ENCODE measurements at places on chromosomes 11 and 22.

DNA sequence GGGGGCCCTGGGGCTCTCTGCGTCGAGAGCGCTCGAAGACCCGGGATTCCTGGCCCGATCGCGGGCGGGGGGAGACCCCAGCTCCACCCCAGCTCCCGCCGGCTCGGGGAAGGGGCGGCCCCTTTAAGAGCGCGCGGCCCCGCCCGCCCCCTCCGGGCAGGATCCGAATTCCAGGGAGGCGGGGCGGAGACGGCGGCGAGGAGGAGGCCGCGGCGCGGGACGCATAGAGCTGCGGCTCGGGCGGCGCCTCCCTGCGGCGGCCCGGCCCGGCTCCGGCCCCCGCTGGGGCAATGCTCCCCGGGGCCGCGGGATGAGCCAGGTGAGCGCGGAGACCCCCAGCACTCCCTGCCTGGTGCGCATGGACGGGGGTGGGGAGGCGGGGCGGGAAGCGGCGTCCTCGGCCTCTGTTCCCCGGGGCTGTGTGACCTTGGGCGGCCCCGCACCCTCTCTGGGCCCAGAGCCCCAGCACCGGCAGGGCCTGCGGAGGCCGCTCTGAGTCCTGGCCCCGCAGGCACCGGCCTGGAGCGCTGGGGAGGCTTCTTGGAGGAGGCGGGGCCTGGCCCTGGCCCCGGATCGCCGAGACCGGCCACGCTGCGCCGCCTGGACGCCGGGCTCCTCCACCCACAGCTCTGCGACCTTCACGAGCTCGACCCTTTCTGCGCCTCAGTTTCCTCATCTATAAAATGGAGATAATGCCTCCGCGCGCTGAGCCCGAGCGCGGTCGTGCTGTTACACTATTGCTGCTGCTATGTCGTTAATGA is 565 bp downstream of the GAS2L1 start:
- DNase-seq = peak; percentile 76

GRCh38 chr11:45092901-45093760 is 53.3 kb upstream of the PRDM11 start:
- DNase-seq = peak; percentile 94

GRCh38 chr22:29112121-29112520 is 39.3 kb downstream of the KREMEN1 start:
- DNase-seq = no peak

GRCh38 chr22:48382197-48382596 is 1445.5 kb downstream of the BRD1 start:
- no peak for DNase-seq

GRCh38 chr11:65446446-65447277 is 24.1 kb downstream of the NEAT1 start:
- DNase-seq = peak; percentile 12

DNA sequence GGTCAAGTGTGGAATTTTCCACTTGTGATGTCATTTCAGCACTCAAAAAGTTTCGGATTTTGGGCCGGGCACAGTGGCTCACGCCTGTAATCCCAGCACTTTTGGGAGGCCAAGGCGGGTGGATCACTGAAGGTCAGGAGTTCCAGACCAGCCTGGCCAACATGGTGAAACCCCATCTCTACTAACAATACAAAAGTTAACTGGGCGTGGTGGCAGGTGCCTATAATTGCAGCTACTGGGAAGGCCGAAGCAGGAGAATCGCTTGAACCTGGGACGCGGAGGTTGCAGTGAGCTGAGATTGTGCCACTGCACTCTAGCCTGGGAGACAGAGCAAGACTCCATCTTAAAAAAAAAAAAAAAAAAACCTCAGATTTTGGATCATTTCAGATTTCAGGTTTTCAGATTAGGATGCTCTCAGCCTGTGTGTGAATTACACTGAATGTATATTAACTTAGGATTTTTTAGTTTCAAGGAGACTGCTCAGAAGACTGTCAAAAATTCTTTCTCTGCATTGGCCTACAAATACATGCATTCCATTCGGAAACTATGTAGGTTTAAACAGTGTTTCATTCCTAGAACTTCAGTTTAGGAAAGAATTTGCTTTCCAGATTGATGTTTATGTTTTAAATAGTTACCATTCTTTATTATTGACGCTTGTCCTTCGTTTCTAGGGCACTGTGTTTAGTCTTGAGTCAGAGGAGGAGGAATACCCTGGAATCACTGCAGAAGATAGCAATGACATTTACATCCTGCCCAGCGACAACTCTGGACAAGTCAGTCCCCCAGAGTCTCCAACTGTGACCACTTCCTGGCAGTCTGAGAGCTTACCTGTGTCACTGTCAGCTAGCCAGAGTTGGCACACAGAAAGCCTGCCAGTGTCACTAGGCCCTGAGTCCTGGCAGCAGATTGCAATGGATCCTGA is 48.0 kb downstream of the BID start:
- DNase-seq = peak; percentile 50

DNA sequence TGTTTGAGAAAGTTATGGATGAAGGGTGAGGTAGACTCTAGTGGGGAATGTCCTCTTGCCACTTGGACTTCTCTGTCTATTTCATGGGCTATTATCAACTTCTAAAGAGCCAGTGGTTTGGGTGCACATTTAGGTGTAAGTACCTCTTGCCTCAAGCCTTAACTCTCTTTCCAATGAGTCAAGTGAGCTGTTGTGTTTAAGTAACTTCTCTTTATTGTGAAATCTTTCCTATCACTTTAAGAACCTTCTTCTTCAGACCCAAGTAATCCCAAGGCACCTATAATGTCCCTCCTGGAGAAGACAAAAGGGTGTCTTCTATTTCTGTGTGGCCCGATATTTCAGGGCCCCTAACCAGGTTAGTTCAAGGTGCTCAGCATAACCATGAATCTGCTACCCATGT is 90.5 kb upstream of the VPREB1 start:
- no peak for DNase-seq

GRCh38 chr11:70142221-70142875 is 60.7 kb upstream of the FADD start:
- DNase-seq = no peak

DNA sequence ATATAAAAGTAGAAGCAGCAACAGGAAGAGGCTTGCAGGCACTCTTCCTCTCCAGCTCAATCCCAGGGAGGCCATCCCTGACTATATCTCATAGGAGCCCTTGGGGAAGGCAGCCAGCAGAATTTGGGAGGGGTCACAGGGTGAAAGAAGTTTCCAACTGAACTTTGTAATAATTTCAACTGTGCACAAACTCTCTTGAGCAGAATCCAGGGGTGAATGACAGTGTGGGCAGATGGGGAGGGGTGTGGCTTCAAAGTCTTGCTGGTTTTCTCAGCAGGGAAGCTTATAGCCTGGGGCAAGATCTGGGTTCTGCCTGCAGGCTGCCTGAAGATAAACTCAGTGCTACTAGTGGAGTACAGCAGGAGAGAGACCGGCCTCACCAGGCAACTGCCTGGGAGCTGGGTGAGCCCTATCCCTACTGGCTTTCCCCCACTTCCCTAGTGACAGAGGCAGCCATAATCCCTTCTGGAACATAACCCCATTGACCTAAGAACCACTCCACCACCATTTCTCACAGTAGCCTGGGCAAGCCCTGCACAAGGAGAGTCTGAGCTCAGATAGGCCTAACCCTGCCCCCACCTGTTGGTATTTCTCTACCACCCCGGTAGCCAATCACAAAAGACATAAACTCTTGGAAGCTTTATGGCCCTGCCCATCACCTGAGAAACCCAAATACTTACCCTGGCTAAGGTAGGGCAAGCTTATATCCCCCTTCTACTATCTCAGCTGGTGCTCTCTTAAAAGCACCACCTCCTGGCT is 17.8 kb upstream of the TTC12 start:
- DNase-seq = no peak

GRCh38 chr22:22811016-22812009 is 76.3 kb upstream of the IGLL5 start:
- DNase-seq = no peak

DNA sequence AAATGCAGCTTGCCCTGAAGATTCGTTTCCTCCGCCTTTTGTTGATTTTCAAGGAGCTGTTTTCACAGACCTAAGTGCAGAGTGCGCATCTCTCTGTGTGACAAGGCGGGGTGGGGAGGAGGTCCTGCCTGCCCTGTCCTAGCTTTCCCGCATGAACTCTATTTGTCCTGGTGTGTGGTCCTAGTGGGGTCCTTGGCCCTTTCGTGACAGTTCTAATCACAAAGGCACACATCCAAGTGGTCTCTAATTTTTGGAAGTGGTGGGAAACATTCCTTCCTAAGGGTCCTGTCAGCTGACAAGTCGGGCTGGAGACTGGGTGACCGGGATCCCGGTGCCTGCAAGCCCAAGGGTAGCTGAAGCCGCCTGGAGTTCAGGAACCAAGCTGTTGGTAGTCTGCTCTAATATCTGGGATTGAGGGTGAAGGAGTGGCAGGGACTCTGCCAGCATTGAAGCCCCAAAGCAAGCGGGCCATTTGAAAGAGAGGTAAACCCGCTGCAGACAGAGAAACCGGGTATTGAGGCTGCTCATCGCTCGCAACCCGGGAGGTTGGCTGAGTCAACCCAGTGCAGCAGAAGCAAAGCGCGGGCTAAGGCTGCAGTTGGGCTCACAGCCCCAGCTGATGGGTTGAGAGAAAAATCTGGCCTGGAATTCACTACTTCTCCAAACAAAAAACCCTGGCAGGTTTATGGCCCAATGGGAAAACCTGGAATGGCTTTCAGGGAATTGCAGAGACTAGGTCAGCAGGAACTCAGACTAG is 28.1 kb upstream of the FBXO3 start:
- peak; percentile 79 for DNase-seq

DNA sequence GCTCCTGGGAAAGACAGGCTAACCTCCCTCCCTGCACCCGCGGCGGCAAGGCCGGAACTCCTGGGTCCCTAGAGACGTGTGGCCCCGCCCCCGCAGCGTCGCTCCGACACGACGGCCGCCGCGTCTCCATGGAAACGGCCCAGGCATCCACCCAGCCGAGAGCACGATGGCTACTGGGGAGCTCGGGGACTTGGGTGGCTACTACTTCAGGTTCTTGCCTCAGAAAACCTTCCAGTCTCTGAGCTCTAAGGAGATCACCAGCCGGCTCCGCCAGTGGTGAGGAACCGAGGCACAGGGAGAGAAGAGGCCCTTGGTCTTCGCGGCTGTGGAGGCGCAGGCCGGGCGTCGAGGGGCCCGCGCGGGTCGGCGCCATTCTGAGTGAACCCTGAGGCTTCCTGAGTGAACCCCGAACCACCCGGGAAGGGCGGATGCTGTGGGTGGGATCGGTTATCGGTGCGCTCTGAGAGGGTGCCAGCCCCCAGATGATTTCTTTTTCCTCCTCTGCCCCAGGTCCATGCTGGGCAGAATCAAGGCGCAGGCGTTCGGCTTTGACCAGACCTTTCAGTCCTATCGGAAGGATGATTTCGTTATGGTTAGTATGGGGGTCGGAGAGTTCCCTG is at the start of gene CFAP300:
Gene CFAP300 (plus strand): TSS at position 133 of the 620 bp plus-strand sequence. CDS start 34 bp downstream, at position 167.
- DNase-seq = peak; percentile 70

DNA sequence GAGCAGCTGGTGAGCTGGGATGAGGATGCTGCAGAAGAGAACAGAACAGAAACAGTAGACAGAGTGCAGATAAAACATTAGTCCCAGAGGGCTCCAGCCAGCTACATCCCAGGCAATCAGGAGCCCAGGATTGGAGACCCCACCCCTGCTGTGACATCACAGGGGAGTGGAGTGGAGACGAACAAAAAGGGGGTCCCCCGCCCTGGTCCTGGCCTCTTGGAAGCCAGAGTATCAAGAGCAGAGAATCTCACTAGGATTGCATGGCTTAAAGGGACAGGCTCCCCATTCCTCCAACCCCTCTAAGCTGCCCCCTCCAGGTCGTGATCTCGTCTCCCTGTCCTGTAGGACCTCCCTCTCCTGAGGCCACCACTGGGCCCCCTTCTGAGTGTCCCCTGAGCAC is at the start of gene P2RX3:
Gene P2RX3 (plus strand): TSS at position 211 of the 400 bp plus-strand sequence. CDS start 199 bp downstream, outside the sequence.
- DNase-seq = no peak

DNA sequence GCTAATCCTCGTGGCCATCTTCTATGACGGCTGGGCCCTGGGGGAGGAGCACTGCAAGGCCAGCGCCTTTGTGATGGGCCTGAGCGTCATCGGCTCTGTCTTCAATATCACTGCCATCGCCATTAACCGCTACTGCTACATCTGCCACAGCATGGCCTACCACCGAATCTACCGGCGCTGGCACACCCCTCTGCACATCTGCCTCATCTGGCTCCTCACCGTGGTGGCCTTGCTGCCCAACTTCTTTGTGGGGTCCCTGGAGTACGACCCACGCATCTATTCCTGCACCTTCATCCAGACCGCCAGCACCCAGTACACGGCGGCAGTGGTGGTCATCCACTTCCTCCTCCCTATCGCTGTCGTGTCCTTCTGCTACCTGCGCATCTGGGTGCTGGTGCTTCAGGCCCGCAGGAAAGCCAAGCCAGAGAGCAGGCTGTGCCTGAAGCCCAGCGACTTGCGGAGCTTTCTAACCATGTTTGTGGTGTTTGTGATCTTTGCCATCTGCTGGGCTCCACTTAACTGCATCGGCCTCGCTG is 12.1 kb downstream of the MTNR1B start:
- no peak for DNase-seq

- DNase-seq = no peak
These were observed 90.6 kb upstream of the SLC22A12 start for GRCh38 chr11:64500176-64501013.

- no peak for DNase-seq
These were observed 127.7 kb upstream of the SESN3 start for GRCh38 chr11:95358511-95359340.

- DNase-seq = no peak
These were observed 15.0 kb downstream of the LRRC32 start for GRCh38 chr11:76655501-76656049.

DNA sequence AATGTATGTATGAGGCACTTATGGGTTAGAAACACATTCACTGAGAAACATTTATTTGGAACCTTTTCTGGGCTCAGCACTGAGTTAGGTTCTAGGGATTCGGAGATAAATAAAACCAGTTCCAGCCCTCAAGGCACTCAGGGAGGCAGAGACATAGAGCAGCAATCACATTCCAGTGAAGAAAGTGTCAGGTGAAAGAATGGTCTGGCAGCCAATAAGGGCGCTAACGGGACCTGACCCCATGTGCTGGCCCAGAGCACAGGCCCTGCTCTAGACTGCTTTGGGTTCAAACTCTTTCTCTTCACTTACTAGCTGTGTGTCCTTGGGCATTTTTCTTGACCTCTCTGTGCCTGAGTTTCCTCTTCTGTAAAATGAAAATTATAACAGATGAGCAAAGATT is 146.0 kb upstream of the SYT13 start:
- DNase-seq = no peak

DNA sequence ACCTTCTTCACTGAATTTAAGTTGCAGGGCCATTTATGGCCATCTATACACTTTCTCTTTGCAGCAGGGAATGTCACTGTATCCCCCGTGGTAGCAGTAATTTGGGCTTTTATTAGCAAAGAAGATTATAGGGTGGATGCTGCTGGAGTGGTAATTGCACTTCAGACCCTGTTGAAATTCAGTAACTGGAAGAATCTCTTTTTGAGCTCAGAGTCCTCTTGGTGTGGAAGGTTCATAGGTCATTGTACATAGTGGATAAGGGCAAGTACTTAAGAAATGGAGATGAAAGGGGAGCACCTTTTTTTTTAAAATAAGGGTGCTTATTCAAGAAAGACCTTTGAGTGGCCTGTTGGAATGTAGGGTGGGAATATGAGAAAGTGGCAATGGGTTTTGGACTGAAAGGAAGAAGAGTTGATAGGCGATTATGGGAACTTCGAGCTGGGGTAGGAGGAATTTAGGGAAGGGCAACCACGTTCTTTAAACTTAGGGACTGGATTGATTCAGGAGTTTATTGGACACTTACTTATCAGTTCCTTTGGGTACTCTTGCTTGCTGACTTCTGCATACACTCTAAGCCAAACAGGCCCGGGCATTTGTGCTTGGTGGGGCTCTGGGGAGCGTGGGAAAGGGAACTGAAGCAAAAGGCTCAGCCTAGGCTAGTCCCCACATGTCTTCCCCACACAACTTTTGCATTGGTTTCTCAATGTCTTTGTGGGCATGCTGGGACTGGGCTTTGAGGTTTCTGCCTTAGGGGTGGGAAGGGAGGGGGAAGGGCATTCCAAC is 26.5 kb downstream of the CTNND1 start:
- no peak for DNase-seq
